ENCODE measurements at places on chromosomes 11 and 22.
A peak's percentile ranks its signal among the peaks of the same experiment; 100 is the strongest.

DNA sequence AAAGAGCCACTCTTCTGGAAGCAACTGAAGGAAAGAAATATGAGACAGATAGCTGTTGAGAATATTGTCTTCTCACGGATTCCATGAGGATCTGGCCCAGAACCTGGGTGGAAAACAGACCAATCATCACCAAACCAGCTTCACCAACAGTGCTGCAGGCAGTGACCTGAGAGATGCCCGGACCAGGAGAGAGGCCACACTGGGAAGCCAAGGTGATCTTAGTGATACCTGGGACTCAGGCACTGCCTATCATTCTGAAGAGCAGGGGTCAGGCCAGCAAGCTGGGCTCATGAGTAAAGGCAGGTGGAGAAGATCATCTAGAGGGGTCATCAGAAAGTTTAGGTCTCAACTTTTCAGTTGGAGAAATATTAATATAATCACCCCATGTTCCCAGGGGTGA lies 595.8 kb upstream of the CADM1 start:
- no peak for DNase-seq
- no peaks in the 10 kb centered on the region for H3K4me1 ChIP-seq
- H3K27me3 ChIP-seq, result peaks cover 3% of the 10 kb centered on the region
- no peak overlapping the region for H3K4me3 ChIP-seq
- no peaks in the 10 kb centered on the region for H3K36me3 ChIP-seq

GRCh38 chr11:120632579-120632978 lies 121.0 kb downstream of the GRIK4 start:
- H3K27ac ChIP-seq, result no peak overlapping the region
- no peaks in the 10 kb centered on the region for H3K27me3 ChIP-seq
- no peaks in the 10 kb centered on the region for H3K36me3 ChIP-seq
- H3K4me1 ChIP-seq, result no peaks in the 10 kb centered on the region
- no peak for DNase-seq
- H3K4me3 ChIP-seq, result no peak overlapping the region

GRCh38 chr11:90288212-90288821 lies 65.5 kb upstream of the CHORDC1 start:
- no peaks in the 10 kb centered on the region for H3K4me1 ChIP-seq
- no peak overlapping the region for H3K4me3 ChIP-seq
- H3K27me3 ChIP-seq, result no peaks in the 10 kb centered on the region
- no peak overlapping the region for H3K27ac ChIP-seq

- H3K27ac ChIP-seq, result no peak overlapping the region
- no peak for DNase-seq
- H3K27me3 ChIP-seq, result no peaks in the 10 kb centered on the region
- peaks cover 20% of the 10 kb centered on the region for H3K36me3 ChIP-seq
- no peak overlapping the region for H3K4me3 ChIP-seq
- no peaks in the 10 kb centered on the region for H3K4me1 ChIP-seq
Observed at GRCh38 chr22:20834206-20834605, 24.4 kb downstream of the PI4KA start.

DNA sequence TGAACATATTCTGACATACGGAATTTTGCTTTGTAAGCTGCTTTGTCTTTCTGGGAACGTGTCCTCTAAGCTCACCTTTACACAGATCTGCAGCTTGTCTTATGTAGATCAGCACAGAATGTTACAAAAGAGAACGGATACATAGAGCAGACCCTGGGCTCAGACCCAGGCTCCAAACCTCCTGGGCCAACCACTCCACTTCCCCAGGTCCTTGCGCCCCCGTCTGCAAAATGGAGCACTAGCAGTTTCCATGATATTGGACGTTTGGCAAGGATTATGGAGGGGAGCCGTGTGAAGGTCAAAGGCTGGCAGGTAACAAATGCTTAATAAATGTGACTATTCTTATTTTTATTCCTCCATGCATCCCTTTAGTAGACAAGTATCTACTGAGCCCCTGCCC lies 358.4 kb downstream of the CTTN start:
- H3K27me3 ChIP-seq, result no peaks in the 10 kb centered on the region
- DNase-seq, result no peak
- no peak overlapping the region for H3K27ac ChIP-seq
- no peaks in the 10 kb centered on the region for H3K4me1 ChIP-seq
- no peaks in the 10 kb centered on the region for H3K36me3 ChIP-seq

DNA sequence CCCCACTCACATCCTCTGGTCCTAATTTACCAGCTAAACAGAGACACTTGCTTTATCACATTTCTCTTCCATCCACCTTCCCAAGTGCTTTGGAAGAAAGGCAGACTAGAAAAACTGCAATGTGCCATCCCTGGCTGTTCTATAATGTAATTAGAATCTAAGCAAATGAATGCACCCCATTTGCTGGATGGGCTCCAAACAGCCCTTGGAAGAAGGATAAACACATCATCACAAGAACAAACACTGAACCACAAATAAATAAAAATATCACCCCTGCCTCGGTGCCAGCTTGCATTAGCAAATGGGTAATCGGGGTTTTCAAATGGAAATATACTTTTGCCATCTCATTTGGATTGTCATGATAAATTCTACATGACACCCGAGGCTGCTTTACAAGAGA lies 296.6 kb upstream of the ISX start:
- no peak overlapping the region for H3K27ac ChIP-seq
- no peaks in the 10 kb centered on the region for H3K27me3 ChIP-seq
- no peak overlapping the region for H3K4me3 ChIP-seq
- H3K4me1 ChIP-seq, result no peaks in the 10 kb centered on the region
- DNase-seq, result no peak

- H3K36me3 ChIP-seq, result no peaks in the 10 kb centered on the region
- H3K27me3 ChIP-seq, result no peaks in the 10 kb centered on the region
- H3K4me3 ChIP-seq, result no peak overlapping the region
- DNase-seq, result no peak
Observed at GRCh38 chr22:45942787-45943493, 34.0 kb downstream of the WNT7B start.

- no peak overlapping the region for H3K27ac ChIP-seq
- H3K27me3 ChIP-seq, result peaks cover 26% of the 10 kb centered on the region
- peaks cover 25% of the 10 kb centered on the region for H3K4me1 ChIP-seq
- DNase-seq, result no peak
- peak overlapping the region; percentile 46 for H3K4me3 ChIP-seq
Observed at GRCh38 chr22:29206372-29207242, 911 bp downstream of the EMID1 start.

DNA sequence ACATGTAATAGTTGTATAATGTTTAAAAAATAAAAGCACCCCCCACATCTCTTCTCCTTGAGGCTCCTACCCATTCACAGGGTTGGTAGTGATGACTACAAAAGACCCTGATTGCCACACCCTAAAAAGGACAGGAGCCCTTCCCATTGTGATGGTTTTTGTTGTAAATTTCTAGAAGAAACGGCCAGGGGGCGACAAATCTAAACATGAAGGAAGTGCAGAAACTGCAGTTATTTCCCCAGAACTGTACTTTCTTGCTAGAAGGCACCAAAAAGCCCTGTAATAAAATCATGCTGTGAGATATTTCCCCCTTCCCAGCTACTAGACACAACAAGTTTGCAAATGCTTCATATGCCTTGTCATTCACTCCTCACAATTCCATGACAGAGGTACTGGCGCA lies 10.8 kb downstream of the PRR5L start:
- peaks cover 11% of the 10 kb centered on the region for H3K4me1 ChIP-seq
- no peaks in the 10 kb centered on the region for H3K36me3 ChIP-seq
- no peak overlapping the region for H3K4me3 ChIP-seq
- H3K27ac ChIP-seq, result no peak overlapping the region

DNA sequence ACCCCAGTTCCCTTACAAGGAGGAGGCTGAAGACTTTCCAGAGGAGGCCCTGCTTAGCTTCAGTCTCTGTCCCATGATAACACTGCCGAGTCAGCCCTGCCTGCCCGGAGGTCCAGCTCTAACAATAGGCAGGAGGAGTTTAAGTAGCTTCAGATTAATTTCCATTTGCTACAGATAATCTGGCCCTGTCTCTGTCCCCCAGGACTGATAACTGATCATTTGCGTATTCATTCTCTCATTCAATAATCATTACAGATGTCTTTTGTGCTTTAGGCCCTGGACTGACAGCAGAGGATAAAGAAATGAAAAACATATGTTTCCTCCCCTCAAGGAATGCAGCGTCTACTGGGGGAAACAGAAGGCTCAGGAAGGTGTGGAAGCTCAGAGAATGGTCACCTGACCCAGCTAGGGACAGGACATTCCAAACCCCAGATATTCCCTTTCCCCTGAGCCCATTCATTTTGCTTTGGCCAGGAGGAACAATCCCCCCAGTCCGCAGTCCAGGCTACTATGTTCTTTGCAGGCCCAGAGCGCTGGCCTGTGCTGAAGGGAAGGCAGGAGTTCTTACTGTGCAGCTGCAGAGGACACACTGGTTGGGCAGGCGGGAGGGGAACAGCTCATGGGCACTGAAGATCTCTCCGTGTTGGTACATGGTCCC lies 20.8 kb downstream of the CHRDL2 start:
- no peak for DNase-seq
- no peaks in the 10 kb centered on the region for H3K36me3 ChIP-seq
- H3K27ac ChIP-seq, result no peak overlapping the region
- H3K4me1 ChIP-seq, result no peaks in the 10 kb centered on the region

DNA sequence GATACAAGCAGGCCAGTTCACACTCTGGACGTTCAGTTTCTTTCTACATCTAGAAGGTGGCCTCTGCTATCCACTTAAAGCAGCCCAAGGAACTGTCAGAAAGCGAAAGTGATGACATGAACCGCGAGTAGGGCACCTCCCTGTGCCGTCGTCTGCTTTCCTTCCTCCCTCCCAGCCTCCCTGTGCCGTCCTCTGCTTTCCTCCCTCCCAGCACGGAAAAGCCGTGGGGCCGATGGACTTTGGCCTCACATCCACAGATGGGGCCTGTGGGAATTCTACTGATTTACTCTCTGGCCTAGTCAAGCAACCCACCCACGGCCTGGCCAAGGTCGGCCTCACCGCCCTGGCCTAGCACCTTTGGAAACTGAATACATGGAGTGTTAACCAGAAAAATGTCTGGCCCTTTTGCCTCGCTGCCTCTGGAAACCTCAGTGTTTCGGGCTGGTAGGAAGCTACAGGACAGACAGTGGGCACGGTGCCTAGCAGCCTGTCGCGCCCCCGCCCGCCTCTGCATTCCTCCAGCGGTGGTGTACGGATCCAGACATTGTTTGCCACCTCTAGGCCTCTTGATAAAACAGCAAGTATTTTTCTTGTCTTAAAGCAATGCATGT lies 14.2 kb downstream of the PEX26 start:
- H3K4me3 ChIP-seq, result no peak overlapping the region
- peak; percentile 86 for DNase-seq
- peaks cover 45% of the 10 kb centered on the region for H3K4me1 ChIP-seq

DNA sequence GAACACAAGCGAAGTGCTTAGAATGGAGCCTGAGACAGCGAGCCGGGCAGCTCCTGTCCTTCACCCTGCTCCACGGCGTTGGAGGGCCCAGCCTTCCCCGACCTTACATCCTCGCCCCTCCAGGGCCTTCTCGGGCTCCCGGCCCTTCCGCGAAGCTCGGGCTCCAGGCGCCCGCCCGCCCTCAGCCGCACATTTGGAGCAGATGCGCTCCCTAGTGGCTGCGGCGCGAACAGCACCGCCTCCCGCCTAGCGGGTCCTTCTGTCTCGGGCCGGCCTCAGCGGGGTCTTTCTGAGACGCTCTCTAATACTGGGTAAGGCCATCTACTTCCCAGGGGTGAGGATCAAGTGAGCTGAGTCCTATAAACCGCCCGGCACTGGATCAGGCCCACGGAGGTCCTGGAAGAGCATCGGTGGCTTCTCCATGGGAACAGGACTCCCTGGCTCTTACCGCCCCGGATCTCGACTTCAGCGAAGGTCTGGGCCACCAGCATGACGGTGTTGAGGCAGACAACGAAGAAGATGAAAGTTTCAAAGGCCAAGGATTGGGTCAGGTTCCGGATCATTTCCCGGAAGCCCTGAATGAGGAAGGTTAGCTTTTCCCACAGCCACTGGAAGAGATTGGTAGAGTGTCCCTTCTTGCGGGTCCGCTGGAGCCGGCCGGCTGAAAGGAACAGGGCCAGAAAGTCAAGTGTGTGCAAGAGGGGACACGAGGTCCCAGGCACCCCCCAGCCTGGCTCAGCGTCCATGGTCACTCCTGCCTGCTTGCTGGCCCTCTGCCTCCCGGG lies 3.7 kb downstream of the CATSPER1 start:
- H3K27ac ChIP-seq, result no peak overlapping the region
- peaks cover 11% of the 10 kb centered on the region for H3K27me3 ChIP-seq
- no peak overlapping the region for H3K4me3 ChIP-seq
- H3K4me1 ChIP-seq, result no peaks in the 10 kb centered on the region
- no peaks in the 10 kb centered on the region for H3K36me3 ChIP-seq
- peak; percentile 80 for DNase-seq

DNA sequence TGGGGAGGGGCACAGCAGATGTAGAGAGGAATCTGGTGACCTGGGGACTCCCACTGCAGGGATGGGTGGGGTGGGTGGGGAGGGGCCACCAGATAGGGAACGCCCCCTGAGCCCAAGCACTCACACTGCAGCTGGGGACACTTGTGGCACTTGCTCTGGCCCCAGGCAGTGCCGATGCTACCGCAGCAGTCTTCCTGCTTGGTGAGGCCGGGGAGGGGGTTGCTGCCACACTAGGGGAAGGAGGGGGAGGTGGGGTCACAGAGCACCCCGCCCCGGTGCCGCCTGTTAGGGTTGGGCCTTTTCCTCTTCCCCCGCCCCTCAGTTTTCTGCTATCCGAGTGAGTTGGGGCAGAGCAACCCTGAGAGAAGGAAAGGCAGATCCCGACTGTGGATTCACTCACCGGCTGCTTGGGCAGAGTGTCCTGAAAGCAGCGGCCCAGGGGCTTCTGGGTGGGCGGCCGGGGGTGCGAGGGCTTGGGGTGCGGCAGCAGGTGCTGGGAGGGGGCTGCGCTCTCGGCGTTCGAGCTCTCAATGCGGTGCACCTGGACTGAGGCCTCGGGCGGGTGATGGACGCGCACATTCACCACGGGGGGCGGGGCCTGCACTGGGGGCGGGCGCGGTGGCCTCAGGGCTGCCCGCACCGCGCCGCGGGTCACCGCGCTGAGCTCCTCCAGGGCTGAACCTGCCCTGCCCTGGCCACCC lies 4.7 kb downstream of the LTBP3 start:
- H3K36me3 ChIP-seq, result no peaks in the 10 kb centered on the region
- no peaks in the 10 kb centered on the region for H3K27me3 ChIP-seq
- no peak overlapping the region for H3K4me3 ChIP-seq
- DNase-seq, result peak; percentile 52
- peaks cover 30% of the 10 kb centered on the region for H3K4me1 ChIP-seq
